Activated CD8-positive, alpha-beta memory T cell treated with anti-CD3 and anti-CD28 coated beads, Interleukin-2, amount 10 ng/mL, durations not matched to agents 7 days and 5 days (primary cell): ENCODE measurements at places on chromosomes 1 and 21.

DNA sequence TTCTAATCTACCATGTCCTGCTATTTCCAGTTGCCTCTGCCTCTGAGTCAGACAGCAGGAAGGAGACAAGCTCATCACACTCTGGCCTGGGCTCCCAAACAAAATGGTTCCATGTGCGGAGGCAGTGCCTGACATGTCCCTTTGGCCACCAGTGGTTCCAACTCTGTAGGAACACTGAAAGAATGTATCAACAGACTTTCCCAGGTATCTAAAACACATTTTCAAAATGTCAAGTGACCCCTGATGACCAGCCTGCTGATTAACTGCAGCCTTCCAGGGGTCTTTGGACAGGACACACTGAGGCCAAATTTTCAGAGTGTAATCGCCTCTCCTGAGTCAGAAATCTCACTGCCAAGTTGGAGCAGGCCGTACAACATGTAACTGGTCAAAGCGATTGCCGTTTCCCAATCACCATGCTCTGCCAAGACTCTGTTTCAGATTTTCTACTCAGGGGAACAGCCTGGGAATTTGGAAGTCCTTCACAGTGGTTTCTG lies 172.7 kb downstream of the TPR start:
- no peak for DNase-seq
- H3K4me3 ChIP-seq, result no peak overlapping the region
- no peaks in the 10 kb centered on the region for H3K36me3 ChIP-seq
- no peak overlapping the region for H3K27ac ChIP-seq
- H3K4me1 ChIP-seq, result no peaks in the 10 kb centered on the region
- H3K27me3 ChIP-seq, result peaks cover 24% of the 10 kb centered on the region

DNA sequence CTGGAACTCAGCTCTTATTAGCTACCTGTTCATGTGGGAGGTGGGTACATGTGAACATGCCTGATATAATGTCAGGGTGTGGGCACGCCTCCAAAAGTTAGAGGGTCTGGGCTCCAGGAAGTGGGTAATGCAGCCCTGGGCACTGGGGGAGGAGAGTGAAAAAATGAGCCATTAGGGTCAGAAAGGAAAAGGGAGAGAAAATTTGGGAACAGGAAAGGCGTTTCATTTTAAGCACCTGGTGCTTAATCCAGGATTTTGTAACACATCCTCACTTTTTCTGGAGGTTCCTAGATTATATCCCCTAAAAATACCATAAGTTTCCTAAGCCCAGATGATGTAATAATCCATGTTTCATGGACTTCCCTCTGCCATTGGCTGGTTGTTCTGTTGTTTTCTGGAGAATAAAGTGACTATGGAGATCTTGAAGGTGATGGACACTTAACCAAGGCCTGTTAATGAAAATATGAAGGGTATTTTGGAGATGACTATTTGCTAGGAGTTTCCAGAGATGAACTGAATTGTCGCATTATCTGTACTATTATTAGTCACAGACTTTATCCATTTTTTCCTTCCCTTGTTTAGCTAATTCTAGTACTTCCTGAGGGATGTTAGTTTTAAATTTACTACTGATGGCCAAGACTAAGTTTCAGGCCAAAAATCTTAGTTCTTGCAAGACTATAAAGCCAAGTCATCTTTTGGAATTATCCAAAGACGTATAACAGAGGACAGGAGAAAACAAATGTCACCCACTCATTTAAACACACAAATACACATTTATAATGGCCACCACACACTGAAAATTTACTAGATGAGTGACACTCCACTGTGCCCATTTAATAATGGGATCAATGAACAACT lies 24.4 kb upstream of the TARBP1 start:
- H3K36me3 ChIP-seq, result peaks cover 8% of the 10 kb centered on the region
- DNase-seq, result no peak
- peaks cover 44% of the 10 kb centered on the region for H3K4me1 ChIP-seq
- no peaks in the 10 kb centered on the region for H3K27me3 ChIP-seq
- H3K4me3 ChIP-seq, result no peak overlapping the region
- no peak overlapping the region for H3K27ac ChIP-seq

DNA sequence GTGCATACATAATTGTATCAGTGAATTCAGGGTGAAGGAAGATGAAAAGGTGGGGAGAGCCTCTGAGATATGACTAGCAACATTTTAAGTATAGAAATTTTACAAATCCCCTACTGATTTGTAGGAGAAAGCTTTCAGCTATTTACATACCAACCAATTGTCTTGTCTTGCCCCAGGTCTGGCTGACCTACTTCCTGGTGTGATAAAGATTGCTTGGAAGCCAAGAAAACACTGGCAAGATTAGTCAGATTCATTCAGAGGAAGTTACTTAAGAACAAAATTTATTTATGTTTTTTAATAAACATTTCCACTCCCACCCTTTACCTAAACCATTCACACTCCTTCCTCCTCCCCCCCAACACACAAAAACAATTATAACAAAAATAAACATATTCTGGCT lies 17.5 kb downstream of the PTGS2 start:
- H3K4me3 ChIP-seq, result no peak overlapping the region
- H3K27me3 ChIP-seq, result no peaks in the 10 kb centered on the region
- no peak for DNase-seq
- H3K36me3 ChIP-seq, result no peaks in the 10 kb centered on the region
- no peak overlapping the region for H3K27ac ChIP-seq

DNA sequence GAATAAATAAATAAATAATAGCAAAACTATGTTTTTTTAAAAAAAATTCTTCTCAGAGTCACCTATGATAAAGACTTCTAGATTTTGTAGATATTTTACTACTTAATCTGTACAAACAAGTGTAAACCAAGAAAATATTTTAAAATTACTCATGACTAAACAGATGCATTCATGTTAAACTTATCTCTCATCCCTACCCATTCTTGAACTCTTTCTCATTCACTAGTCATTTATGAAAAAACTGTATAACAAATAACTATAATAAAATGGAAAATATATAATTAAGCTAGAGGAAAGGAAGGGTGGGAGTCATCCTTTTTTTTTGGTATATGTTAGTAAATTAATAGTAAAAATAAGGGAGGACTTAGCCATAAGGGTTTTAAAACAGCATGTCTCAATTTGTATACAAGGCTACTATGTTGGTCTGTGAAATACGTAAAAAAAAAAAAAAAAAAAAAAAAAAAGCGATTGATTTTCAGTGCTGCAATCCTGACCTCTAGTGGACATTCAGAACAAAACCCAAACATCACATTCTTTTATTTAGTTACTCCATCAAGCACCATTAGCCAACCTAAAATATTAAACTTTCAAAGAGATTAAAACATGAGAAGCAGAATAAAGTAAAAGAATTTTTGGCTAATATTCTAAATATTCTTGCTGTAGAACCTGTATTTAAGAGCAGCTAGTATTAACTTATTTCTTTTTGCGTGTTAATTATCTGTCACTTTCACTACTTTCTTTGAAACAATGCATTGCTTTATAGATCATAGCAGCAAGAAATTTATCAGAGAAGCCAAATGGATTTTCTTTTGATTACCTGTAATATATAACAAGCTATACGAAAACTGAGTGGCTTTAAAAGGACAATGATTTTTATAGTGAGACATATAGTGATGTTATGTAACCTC lies 255.8 kb upstream of the CACYBP start:
- H3K27me3 ChIP-seq, result no peaks in the 10 kb centered on the region
- no peaks in the 10 kb centered on the region for H3K4me1 ChIP-seq
- H3K27ac ChIP-seq, result no peak overlapping the region
- DNase-seq, result no peak
- no peak overlapping the region for H3K4me3 ChIP-seq

DNA sequence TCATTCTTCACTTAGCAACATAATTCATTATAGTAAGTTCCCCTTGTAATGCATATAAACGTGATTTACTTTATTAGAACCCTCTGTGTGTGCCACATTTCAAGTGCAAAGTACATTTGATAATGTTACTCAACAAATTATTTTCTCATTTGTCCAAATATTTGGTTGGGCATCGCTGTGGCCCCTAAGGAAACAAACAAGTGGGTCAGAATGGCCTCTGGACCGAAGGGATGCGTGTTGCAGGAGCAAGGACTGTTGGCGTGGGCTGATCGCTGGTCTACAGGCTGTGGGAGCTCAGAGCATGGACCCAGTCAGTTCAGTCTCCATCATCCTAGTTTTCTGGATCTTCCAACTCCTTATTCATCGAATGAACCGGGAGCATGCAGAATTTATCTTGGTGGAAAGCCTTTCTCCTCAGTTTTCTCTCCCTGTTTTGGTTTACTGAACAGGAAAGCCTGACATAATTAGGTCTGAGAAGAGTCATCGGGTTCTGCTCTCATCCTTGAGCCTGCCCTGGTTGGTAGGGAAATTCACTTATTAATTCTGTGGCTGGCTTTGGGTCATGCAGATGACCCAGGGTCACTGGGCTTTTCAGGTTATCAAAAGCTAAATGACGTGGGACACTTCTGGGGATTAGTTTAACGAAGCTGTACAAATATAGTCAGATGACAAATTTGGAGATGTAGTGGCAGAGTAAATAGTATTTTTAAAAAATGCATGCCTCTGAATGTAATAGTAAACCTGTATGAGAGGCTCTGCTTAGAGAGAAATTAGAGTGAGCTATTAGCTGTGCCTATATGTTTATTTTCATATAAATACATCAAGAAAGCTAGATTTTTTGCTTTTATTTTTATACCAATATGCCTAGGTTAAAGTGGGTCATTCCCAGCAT lies 200.2 kb downstream of the SDCCAG8 start:
- no peak overlapping the region for H3K27ac ChIP-seq
- DNase-seq, result no peak
- peaks cover 7% of the 10 kb centered on the region for H3K4me1 ChIP-seq
- no peaks in the 10 kb centered on the region for H3K36me3 ChIP-seq
- H3K4me3 ChIP-seq, result no peak overlapping the region

DNA sequence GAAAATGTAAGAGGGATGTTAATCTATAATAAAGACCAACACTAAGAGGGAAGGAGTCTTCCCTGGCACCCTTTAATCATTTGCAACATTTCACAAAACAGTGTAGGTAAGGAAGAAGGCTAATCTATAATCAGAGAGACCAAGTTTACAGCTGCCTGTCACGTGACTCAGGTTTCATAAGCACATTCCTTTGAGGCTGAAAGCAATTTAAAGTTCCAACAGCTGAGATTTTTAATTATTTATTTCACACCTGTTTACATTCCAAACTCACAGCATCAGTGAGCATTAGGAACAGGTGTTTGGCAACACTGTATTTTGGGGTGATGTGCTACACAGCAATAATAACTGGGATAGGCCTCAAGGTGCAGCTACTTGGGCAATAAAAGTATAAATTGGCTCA lies 75.7 kb upstream of the PGBD5 start:
- no peaks in the 10 kb centered on the region for H3K4me1 ChIP-seq
- no peak overlapping the region for H3K27ac ChIP-seq
- no peak for DNase-seq
- H3K27me3 ChIP-seq, result peaks cover 6% of the 10 kb centered on the region
- no peak overlapping the region for H3K4me3 ChIP-seq

- H3K36me3 ChIP-seq, result no peaks in the 10 kb centered on the region
- no peaks in the 10 kb centered on the region for H3K27me3 ChIP-seq
- no peak overlapping the region for H3K4me3 ChIP-seq
Observed at GRCh38 chr1:30041741-30042437, 681.5 kb downstream of the MATN1 start.

GRCh38 chr1:28159680-28160079 lies 16.8 kb downstream of the PTAFR start:
- DNase-seq, result no peak
- H3K27ac ChIP-seq, result no peak overlapping the region
- H3K27me3 ChIP-seq, result peaks cover 58% of the 10 kb centered on the region
- no peak overlapping the region for H3K4me3 ChIP-seq
- peaks cover 4% of the 10 kb centered on the region for H3K4me1 ChIP-seq

DNA sequence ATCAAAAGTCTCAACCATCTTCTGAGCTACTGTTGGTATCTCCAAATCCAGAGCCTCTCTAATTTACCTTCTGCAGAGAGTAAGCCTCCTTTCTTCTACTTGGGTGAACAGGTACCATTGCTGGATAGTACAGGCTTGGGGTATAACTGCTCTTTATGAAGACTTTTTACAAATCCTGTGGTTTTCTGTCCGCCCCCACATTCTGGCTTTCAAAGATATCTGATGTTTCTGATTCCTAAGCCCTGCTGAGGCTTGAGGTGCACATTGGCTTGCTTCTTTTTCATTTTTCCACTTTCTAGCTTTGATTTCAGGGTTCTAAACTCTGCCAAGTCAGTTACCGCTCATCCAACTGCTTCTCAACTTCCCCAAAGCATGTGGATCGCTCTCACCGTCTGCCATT lies 37.1 kb downstream of the TENT5C start:
- H3K4me1 ChIP-seq, result peaks cover 19% of the 10 kb centered on the region
- no peak overlapping the region for H3K27ac ChIP-seq
- H3K27me3 ChIP-seq, result peaks cover 8% of the 10 kb centered on the region
- no peak for DNase-seq
- peaks cover 5% of the 10 kb centered on the region for H3K36me3 ChIP-seq

- no peaks in the 10 kb centered on the region for H3K36me3 ChIP-seq
- H3K4me1 ChIP-seq, result peaks cover 3% of the 10 kb centered on the region
- H3K27ac ChIP-seq, result no peak overlapping the region
- peaks cover 4% of the 10 kb centered on the region for H3K27me3 ChIP-seq
- no peak overlapping the region for H3K4me3 ChIP-seq
- DNase-seq, result no peak
Observed at GRCh38 chr1:39648496-39648895, 9.1 kb upstream of the HEYL start.

DNA sequence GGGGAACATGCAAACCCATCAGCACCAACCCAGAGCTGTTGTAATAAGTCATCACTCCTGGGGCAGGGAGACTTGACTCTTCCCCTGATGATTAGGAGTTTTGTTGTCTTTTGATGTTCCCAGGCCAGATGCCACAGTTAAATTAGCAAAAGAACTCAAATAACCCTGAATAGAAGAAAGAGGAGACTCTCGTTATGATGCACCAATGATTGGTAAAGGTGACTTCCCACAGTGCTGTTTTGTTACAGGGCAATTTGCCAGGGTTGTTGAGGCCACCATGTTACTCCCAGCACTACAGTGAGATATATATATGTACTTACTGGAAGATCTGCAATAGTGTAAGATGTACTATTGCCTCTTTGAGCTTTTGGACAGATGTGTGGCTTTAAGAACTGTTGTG lies 24.3 kb upstream of the RCAN1 start:
- peaks cover 48% of the 10 kb centered on the region for H3K4me1 ChIP-seq
- H3K36me3 ChIP-seq, result peaks cover 16% of the 10 kb centered on the region
- peak overlapping the region; percentile 93 for H3K27ac ChIP-seq
- DNase-seq, result no peak
- peaks cover 14% of the 10 kb centered on the region for H3K27me3 ChIP-seq
- H3K4me3 ChIP-seq, result no peak overlapping the region

GRCh38 chr1:200096774-200097173 lies 69.3 kb downstream of the NR5A2 start:
- DNase-seq, result no peak
- H3K4me3 ChIP-seq, result no peak overlapping the region
- H3K4me1 ChIP-seq, result no peaks in the 10 kb centered on the region
- H3K36me3 ChIP-seq, result no peaks in the 10 kb centered on the region

GRCh38 chr1:179126338-179127060 lies 44.6 kb downstream of the TOR3A start:
- H3K4me3 ChIP-seq, result no peak overlapping the region
- DNase-seq, result no peak
- H3K4me1 ChIP-seq, result peaks cover 19% of the 10 kb centered on the region
- no peak overlapping the region for H3K27ac ChIP-seq

GRCh38 chr1:6526316-6526715 lies 28.0 kb downstream of the NOL9 start:
- no peaks in the 10 kb centered on the region for H3K27me3 ChIP-seq
- H3K4me1 ChIP-seq, result peaks cover 4% of the 10 kb centered on the region
- H3K4me3 ChIP-seq, result no peak overlapping the region
- DNase-seq, result no peak
